ENCODE measurements at places on chromosomes 3 and 15. TPM values are rescaled to one million over a fixed set of nuclear protein-coding genes. Genes with fewer than 3 reads are reported as not detected.

DNA sequence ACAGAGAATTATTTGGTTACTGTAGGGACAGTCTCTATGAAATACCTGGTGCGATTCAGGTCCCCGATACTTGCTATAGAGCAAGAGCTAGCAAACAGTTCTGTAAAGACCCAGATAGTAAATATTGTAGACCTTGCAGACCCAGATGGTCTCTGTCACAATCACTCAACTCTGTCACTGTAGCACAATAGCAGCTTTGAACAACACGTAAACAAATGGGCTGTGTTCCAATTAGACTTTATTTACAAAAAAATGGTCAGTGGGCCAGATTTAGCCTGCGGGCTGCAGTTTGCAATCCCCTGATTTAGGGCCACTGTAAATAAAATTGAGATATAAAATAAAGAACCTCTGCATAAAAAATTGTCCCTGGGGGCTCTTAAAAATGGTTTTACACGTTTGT is 127.7 kb downstream of the SV2B start:
- no peak overlapping the region for H3K4me3 ChIP-seq
- no peak for DNase-seq
- H3K36me3 ChIP-seq: no peaks in the 10 kb centered on the region
- H3K27me3 ChIP-seq: no peaks in the 10 kb centered on the region

DNA sequence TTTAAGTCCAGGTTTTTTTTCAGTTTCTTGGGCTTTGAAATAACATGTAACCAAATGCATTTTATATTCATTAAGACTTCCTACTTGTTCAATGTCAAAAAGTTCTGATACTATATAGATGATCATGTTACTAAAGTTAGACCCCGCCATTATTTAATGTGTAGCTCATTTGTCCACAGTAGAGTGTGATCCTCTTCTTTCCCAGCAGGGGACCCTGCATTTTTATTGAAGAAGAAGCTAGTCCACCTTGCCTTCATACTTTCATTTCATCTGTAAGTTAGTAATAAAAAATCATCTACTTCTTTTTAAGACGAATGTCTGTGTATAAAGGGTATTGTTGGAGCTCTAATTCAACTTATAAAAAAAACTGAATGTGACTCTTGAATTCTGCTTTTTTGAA is 404.6 kb downstream of the SI start:
- no peak overlapping the region for H3K27ac ChIP-seq
- H3K4me1 ChIP-seq: no peaks in the 10 kb centered on the region
- no peaks in the 10 kb centered on the region for H3K27me3 ChIP-seq
- H3K4me3 ChIP-seq: no peak overlapping the region
- DNase-seq: no peak

- no peaks in the 10 kb centered on the region for H3K36me3 ChIP-seq
- no peak overlapping the region for H3K27ac ChIP-seq
- H3K27me3 ChIP-seq: no peaks in the 10 kb centered on the region
- no peaks in the 10 kb centered on the region for H3K4me1 ChIP-seq
Observed at GRCh38 chr15:72722071-72722696, 36.2 kb downstream of the BBS4 start.

GRCh38 chr3:74561881-74562280 is 52.6 kb downstream of the CNTN3 start:
- H3K4me3 ChIP-seq: no peak overlapping the region
- H3K4me1 ChIP-seq: no peaks in the 10 kb centered on the region
- H3K27ac ChIP-seq: no peak overlapping the region
- no peaks in the 10 kb centered on the region for H3K27me3 ChIP-seq
- no peaks in the 10 kb centered on the region for H3K36me3 ChIP-seq

GRCh38 chr3:39474126-39474515 is 6.6 kb downstream of the MOBP start:
- no peak for DNase-seq
- no peaks in the 10 kb centered on the region for H3K4me1 ChIP-seq
- H3K36me3 ChIP-seq: no peaks in the 10 kb centered on the region
- H3K27ac ChIP-seq: no peak overlapping the region
- H3K4me3 ChIP-seq: no peak overlapping the region

Gene CPNE4
- total RNA-seq: not detected

DNA sequence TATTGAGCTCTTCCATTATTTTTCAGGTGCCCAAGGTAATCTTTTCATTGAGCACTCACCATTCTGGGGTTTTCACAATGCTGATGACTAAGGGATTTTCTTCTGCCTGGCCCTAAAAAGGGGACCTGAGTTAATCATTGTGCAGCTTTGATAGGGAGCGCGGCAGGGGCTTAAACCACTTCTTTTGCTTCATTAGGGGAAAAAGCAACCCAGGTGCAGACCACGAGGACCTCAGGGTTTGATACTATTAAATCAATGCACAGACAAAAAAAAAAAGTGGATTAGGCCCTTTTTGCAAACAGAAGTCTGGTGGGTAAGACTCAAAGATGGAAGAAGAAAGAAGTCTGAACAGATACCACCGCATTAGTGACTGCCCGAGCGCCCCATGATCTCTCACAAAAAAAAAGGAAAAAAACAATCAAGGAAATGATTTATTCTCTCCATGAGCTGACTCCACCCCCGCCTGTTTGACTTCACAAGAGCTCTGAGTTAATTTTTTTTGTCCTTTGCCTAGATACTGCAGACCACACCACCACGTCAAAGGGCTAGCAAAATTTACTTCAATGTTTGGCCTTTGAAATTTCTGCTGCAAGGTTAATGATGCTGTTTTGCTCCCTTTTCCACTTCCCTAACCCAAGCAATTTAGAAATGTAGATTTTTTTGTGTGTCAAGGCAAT is 78.0 kb upstream of the FEZF2 start:
- H3K27me3 ChIP-seq: peaks cover 3% of the 10 kb centered on the region
- DNase-seq: no peak
- H3K4me1 ChIP-seq: no peaks in the 10 kb centered on the region
- H3K4me3 ChIP-seq: no peak overlapping the region
- no peaks in the 10 kb centered on the region for H3K36me3 ChIP-seq
- H3K27ac ChIP-seq: no peak overlapping the region

GRCh38 chr3:194137506-194138474 is 1.8 kb downstream of the HES1 start:
- peak overlapping the region; percentile 54 for H3K4me3 ChIP-seq
- peak overlapping the region; percentile 96 for H3K27ac ChIP-seq
- no peaks in the 10 kb centered on the region for H3K36me3 ChIP-seq
- peaks cover 48% of the 10 kb centered on the region for H3K4me1 ChIP-seq
- DNase-seq: peak; percentile 74

DNA sequence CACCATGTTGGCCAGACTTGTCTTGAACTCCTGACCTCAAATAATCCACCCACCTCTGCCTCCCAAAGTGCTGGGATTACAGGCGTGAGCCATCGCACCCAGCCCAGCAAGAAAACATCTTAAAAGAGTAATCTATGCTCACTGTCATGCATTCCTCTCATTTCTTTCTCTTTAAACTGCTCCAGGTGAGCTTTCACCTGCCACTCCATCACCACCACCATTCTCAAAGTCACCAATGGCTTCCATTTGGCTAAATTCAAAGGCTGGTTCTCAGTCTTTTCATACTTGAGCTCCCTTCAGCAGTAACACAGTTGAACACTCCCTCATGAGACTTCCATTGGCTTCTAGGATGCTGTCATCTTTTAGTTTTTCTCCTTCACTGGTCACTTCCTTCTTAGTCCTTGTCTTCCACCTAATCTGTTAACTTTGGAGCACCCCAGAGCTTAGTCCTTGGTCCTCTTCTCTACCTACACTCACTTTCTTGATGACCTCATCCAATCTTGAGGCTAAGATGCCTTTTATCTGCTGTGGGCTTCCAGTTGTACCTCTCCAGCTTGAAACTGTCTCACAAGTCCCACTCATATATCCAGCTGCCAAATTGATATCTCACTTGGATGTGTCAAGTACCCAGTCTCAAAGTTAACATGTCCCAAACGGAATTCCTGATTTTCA is 27.0 kb upstream of the ESYT3 start:
- H3K27ac ChIP-seq: no peak overlapping the region
- no peak overlapping the region for H3K4me3 ChIP-seq
- H3K27me3 ChIP-seq: peaks cover 1% of the 10 kb centered on the region
- no peaks in the 10 kb centered on the region for H3K36me3 ChIP-seq

- no peak overlapping the region for H3K27ac ChIP-seq
- no peaks in the 10 kb centered on the region for H3K36me3 ChIP-seq
- H3K27me3 ChIP-seq: no peaks in the 10 kb centered on the region
- peaks cover 9% of the 10 kb centered on the region for H3K4me1 ChIP-seq
Observed at GRCh38 chr15:80155001-80155377, 2.2 kb downstream of the FAH start.

GRCh38 chr3:152841131-152841530 is 6.2 kb downstream of the P2RY1 start:
- no peaks in the 10 kb centered on the region for H3K27me3 ChIP-seq
- H3K27ac ChIP-seq: no peak overlapping the region
- no peaks in the 10 kb centered on the region for H3K4me1 ChIP-seq
- no peaks in the 10 kb centered on the region for H3K36me3 ChIP-seq
- no peak for DNase-seq

Gene CHRD
- 0.53 TPM for total RNA-seq

- H3K4me1 ChIP-seq: no peaks in the 10 kb centered on the region
- DNase-seq: no peak
- H3K27ac ChIP-seq: no peak overlapping the region
- H3K4me3 ChIP-seq: no peak overlapping the region
- peaks cover 42% of the 10 kb centered on the region for H3K27me3 ChIP-seq
Observed at GRCh38 chr15:65399001-65399706, 21.4 kb upstream of the IGDCC3 start.

Gene ADGRG7
- total RNA-seq: not detected

Gene MESP2
- not detected for total RNA-seq

Gene CNTN4
- not detected for total RNA-seq

All from endothelial cell of umbilical vein (primary cell).